ENCODE measurements at places on chromosomes 2 and 18.
A peak's percentile ranks its signal among the peaks of the same experiment; 100 is the strongest.

DNA sequence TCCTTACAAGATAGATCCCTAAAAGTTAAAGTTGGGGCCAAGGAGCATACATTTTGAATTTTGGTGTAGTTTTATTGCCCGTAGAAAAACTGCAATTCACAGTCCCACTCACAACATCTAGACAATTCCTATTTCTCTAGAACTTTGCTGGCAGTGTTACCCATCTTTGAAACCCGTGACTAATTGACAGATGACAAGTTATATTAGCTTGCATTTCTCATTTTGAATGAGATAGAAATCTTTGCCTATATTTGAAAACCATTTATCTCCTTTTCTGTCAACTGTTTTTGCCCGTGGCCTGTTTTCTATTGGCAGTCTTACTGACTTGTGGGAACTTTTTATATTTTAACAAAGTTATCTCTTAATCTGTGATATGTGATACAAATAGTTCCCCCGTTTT is 50.0 kb downstream of the OXER1 start:
- no peak for DNase-seq

GRCh38 chr2:127675331-127676261 is at the start of gene LIMS2:
Gene LIMS2, minus strand, starts transcription at chr2:127675530. Its CDS starts 506 bp downstream, at chr2:127675024.
- DNase-seq, result no peak

DNA sequence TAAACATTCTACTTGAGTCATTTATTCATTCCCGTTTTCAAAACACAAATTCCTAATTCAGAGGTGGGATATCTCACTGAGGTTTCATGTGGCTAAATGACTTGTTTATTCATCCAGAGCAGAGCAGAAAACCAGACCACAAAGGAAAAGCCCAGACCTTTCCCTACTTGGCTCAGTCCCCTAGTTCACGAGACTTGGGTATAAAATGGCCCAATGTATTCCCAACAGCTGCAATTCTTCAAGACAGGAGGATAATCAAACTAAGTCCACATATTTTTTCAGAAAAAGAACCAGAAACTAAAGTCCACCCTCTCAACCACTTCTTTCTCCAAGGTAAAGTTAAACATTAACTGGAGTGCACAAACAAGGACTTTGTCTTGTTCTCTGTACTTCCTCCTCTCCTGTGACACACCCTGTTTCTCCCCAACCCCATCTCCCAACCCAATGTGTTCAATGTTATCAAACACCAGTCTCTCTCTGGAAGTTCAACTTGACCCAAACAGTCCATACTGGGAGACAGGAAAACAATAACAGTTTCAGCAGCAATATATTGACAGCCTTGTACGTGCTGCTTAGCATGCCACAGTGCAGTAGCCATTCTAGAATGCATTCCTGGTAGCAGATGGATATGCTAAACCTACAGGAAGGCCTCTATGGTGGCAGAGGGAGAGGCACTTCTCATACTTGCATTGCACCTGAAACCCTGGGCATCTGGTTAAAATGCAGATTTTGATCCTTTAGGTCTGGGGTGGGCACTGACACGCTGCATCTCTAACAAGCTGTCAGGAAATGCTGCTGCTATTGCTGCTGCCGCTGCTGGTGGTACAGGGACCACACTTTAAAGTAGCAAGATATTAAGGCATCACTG is 110.7 kb downstream of the INO80D start:
- DNase-seq, result no peak

DNA sequence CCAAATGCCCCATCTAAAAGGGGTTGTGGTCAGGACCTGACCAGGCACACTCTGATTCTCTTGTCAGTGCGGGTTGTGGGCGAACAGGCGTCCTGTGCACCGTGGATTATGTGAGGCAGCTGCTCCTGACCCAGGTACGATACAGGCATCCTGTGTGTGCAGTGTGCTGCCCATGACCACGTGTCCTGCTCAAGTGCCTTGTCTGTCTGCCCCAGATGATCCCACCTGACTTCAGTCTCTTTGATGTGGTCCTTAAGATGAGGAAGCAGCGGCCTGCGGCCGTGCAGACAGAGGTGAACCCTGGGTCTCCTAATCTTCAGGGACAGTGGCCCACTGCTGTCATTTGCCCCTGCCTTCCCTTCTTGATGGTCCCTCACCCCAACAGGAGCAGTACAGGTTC is 14.6 kb downstream of the PTPN18 start:
- peak; percentile 57 for DNase-seq

DNA sequence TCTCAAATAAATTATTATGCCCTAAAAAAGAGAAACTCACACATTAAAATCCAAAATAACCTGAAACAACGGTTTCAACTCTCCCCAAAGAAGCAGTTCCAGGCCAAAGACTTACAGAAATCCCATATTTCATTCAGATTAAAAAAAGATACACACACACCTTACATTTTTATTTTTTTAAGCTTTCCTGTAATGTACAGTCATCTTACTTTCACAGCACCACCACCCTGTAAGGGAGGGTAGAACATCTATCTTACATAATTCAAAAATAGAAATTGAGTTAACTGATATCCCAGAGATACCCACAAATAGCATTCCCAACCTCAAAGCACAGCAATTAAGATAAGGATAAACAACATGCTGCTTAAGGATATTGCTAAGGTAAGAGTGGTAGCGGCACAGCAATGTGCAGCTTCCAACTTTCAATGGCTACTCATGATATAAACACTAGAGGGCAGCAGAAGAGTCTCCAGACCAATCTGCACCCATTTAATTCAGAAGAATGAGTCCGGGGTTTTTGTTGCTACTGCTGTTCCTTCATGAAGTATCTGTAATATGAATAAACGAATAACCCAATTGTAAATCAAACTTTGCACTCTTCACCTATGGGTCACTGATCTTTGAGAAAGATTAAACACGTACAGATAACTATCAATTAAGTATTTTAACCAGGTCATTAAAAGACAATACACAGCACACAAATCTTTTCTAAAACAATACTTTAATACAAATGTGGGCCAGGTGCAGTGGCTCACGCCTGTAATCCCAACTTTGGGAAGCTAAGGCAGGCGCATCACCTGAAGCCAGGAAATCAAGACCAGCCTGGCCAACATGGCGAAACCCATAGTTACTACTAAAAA is 11.3 kb downstream of the GFPT1 start:
- no peak for DNase-seq

All from CD4-positive, alpha-beta T cell treated with Interleukin-6 for 4 hours (primary cell).